ENCODE measurements at places on chromosomes 7 and 10.

GRCh38 chr10:11407939-11408338, 203.5 kb downstream of the USP6NL start:
- no peak for DNase-seq

DNA sequence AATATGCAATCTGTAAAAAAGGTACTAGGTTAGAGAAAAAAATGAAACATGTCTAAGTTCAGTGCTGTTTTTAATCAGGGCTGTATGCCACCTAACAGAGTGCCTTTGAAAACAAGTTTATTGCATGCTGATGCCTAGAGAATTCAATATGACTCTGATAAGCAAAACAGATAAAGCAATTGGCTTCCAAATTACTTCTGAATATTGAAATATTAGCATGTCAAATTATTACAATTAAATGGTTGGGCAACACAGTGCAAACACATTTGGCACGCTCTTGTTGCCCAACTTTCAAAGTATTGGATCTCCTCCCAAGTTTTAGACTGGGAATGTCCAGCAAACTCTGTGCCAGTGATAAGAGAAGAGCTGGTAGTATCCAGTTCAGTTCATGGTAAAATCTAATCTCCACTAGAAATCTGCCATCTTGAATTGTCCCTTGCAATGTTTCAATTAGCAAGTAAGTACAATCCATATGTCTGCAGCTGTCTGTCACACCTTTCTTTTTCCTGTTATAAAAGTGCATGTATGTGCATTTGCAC, 65.2 kb upstream of the FAM133B start:
- no peak for DNase-seq

- no peak for DNase-seq
Measured at GRCh38 chr10:131978366-131978765, 3.4 kb downstream of the BNIP3 start.

DNA sequence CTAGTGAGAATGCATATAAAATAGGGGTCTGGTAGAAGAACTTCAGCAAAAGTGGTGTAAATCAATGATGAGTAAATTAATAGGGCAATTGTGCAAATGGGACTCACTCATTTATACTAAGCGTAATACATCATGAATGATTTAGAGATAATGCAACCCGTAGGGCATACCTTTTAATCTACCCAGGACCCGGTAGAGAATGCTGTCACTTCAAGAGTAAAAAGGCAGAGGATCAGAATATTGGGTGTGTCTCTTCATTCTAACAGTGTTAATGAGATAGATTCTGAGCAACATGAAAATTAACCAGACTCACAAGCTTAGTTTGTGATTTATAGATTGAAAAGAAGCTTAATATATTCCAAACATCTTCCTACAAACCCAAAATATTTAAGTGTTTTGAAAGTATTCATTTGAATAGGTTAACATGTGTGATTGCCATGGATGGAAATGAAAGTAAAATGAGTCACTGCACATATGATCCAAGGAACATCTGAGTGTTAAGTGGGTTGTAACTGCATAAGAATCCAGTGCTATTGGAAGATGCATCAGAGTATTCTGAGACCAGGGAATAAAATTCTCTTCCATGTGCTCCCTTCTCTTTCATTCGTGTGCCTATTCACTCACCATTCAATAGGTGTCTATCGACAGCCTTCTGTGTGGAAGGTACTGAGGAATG, 690.6 kb downstream of the AUTS2 start:
- DNase-seq = no peak

DNA sequence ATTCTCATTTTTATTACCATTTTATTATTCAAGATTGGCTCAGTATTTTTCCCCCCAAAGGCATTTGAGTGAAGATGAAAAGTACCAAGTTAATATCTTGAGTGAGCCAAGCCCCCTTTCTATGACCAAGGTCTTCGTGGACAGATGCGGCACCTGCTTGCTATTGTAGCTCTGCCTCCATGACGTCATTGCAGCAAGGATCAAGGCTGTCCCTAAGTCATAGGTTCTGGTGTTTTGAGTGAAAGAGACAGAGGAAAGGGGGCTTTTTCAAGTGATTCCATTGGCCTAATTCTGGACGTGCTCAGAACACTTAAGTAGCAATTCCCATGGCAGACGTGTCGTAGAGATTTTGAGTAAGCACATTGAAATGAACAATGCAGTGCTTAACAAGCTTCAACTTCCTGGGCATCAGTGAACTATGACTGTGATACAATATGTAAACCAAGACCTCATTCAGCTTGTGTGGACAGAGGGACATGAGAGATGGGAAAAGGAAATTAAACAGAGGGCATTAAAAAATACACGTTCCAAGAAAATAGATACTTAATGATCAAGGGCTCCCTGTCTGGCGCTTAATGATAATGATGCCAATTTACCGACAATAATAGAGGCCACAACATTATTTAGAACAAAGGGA, 248.7 kb upstream of the NPVF start:
- no peak for DNase-seq

GRCh38 chr7:98301693-98302470, 20.4 kb downstream of the BRI3 start:
- no peak for DNase-seq

DNA sequence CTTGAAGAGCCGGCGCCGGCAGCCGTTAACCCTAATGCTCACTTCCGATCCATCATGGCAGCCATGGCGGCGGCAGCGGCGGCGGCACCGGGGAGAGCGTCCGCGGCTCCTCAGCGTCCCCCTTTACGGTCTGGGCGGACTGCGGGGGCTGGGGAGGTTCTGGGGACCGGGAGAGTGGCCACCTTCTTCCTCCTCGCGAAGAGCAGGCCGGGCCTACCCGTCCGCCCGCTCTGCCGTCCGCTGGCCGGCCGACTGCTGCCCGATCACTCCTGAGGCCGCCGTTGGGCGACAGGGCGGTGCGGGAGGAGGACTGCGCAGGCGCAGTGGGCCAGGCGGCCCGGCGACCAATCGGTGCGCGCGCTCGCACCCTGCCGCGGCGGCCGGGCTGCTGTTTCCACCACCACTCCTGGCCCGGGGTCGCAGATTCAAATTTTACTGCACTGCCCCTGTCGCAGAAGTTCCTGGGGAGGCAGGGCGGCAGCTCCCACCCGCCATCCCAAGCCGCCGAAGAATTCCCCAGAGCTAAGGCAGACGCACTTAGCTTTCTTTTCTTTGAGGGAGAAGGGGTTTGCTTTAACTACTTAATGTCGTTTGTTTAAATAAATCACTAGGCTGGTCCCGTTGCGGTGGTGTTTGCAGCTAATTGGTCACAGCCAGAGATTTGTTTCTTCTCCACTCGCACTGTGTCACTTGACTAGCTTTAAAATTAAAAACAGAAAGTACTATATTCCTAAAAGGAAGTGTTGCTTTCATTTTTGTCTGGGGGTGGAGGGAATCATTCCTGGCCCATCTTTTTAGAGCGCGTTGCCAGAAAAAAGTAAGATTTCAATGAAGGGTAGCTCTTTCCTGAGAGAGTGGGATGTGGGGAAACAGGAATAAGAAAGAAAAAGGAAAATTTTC, at the start of gene KIF5B:
Gene KIF5B, minus strand, starts transcription at position 290 of the 900 bp plus-strand sequence. CDS start 452 bp downstream, outside the sequence.
- DNase-seq = peak; percentile 97

DNA sequence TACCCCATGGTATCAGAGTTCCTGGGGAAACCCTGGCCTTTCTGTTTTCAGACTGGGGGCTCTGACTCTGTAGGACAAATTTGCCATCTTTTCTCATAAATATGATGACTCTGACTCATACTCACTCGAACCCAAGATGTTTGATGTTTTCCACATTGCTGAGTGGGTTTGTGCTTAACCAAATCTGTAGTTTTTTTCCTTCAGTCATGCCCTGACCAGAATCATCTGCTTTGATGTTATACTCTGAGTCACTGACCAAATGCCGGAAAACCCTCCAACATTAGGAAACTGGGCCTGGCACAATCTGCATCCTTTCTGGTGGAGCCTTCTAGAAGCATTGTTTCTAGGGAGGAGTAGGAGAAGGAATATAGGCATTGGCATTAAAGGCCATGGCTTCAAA, 118.7 kb downstream of the C10orf105 start:
- no peak for DNase-seq

GRCh38 chr7:4113271-4113670, 568.8 kb upstream of the FOXK1 start:
- DNase-seq = no peak

- no peak for DNase-seq
Measured at GRCh38 chr10:25707976-25708671, 225.9 kb upstream of the MYO3A start.

- no peak for DNase-seq
Measured at GRCh38 chr10:72020914-72021809, 57.0 kb downstream of the CHST3 start.

DNA sequence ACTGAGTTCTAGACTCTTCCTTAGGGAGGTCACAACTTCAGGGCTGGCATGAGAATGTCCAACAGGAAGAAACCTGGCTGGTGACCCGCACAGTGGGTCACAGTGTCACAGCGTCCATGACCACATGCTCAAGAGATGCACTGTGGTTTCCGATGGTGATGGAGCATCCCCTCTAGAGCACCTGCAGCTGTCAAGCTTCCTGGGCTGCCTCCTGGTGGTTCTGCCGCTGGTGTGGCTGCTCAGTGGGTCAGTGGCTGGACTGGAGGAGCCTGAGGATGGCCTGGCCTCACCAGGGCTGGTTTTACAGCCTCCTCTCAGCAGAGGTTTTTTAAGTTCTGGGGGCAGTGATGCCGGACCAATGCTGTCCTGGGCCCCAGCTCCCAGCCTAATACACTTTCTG, 149.3 kb downstream of the SH3PXD2A start:
- no peak for DNase-seq

GRCh38 chr10:71429304-71429703, 32.6 kb downstream of the CDH23 start:
- no peak for DNase-seq

DNA sequence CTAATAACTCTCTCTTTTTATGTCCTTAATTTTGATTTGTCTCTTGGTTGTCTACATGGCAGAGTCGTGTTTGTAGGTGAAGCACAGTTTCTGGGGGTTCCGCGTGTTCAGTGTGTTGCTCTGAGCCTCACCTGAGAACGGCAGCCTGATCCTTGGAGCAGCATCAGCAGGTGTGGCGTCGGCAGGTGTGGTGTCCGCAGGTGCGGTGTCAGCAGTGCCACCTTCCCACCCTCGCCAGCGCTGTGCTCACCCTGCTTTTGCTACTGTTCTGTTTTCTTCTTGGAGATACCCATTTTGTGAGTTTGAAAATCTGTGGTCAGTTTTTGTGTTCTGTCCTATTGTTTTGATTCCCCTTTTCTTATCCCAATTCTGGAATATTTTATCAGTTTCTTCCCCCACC, 406.6 kb downstream of the GLRX3 start:
- DNase-seq = no peak

DNA sequence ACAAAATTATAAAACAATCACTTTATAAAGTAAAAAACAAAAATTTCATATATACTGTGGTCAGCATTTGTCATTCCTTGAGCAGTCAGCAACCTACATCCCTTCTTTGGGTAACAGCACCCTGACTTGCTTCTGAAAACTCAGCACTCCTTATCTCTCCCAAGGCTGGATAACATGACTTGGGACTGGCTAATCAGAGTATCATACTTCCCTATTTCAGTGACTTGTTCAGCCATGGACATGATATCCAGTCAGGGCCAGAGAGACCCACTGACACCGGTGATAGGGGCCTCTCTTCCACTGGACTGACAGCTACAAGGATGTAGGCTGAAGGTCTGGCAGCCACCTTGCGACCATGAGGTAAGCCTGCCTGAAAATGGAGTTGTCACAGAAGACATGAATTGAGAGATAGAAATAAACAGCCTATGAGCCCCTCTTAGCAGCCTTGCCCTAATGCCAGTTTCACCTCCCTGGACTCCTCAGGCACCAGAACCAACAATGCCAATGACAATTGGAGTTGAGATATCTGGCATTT, 84.4 kb upstream of the NEBL start:
- no peak for DNase-seq

DNA sequence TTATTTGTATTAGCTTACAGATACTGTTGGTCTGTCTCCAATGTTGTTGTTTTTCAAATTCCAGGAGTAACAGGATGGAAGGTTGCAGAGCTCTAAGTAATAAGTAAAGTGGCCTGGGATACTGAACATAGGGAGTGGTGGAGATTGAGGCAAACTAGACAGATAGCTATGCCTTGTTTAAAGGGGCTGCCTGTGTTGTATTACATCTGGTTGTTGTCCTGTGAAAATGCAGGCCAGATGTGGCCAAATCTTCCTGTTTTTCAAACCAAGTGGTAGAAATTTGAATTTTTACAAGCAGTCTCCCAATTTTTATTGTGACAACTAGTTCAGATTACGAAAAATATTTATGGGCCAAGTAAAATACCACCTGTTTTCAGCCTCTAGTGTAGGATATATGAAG, 33.5 kb downstream of the BICC1 start:
- DNase-seq = no peak

- DNase-seq = no peak
Measured at GRCh38 chr10:109976681-109977080, 31.1 kb upstream of the ADD3 start.

DNA sequence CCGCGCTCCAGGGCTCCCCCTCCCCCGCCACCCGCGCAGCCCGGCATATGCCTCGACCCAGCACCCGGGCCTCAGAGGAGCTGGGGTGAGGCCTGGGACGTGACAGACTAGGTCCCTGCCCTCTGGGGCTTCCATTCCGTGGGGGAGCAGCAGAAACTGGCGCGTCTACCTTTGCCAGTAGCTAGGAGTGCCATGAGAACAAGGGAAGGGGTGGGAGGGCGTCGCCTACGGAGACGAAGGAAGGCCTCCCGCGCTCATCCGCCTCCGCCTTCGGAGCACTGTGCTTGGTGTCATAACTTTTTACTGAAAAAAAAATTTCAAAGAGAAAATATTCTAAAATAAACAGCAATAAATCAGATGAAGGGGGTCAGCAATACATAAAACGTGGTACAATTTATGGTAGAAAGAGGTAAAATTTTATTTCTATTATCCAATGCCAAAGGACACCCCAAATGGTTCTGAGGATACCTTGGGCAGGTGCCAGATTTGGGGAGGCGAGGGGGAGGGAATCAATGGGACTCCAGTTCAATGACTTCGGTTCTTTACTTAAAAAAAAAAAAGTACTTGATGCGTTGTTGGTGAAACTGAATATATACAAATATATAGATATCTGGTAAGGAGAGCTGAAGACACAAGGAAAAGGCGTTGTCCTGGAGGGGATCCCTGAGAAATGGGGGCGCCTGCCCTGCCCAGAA, 35.1 kb upstream of the GRID1 start:
- no peak for DNase-seq

GRCh38 chr7:157840914-157841772, 504.3 kb downstream of the DNAJB6 start:
- DNase-seq = no peak

DNA sequence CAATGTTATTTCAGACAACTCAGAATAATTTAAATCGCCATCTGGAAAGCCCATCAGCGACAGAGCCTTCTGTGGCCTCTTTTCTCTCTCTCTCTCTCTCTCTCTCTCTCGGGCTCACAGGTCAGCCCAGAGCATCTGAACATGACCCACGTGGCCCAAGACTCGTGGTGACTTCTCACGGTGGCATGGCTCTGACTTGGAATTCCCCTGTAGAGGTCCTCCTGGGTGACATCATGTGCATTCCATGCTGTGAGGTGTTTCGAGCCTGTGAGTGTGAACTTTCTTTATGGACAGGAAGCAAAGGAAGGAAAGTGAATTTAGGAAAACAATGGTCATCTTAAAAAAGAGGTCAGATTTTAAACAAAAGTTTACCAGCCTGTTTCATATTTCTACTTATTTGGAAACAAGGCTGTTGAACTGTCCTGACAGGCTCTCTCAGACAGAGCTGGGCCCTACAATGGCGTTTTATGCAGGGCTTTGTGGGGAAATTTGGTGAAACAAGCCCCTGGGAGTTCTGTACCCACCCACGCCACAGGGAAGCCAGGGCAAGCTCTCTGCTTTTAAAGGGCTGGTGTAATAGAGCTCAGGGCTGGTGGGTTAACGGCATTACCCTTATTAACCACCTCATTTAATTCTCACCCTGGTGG, 359.7 kb upstream of the ZNF32 start:
- no peak for DNase-seq
